T-cell (primary cell): ENCODE measurements at places on chromosomes 16 and 17. TPM values are rescaled to one million over a fixed set of nuclear protein-coding genes. Genes with fewer than 3 reads are reported as not detected.

- no peaks in the 10 kb centered on the region for H3K4me1 ChIP-seq
- H3K27ac ChIP-seq, result no peak overlapping the region
- no peaks in the 10 kb centered on the region for H3K27me3 ChIP-seq
- no peaks in the 10 kb centered on the region for H3K36me3 ChIP-seq
- H3K4me3 ChIP-seq, result no peak overlapping the region
- no peak for DNase-seq
These were observed 389.5 kb downstream of the SLC39A11 start for GRCh38 chr17:72702998-72703397.

- DNase-seq, result no peak
- no peak overlapping the region for H3K4me3 ChIP-seq
These were observed 236.0 kb downstream of the IRF8 start for GRCh38 chr16:86134802-86135461.

GRCh38 chr17:82384051-82384729 lies 12.6 kb downstream of the UTS2R start:
- H3K27ac ChIP-seq, result no peak overlapping the region
- DNase-seq, result no peak
- H3K4me3 ChIP-seq, result no peak overlapping the region
- no peaks in the 10 kb centered on the region for H3K36me3 ChIP-seq

GRCh38 chr16:71357681-71358080 lies 842 bp upstream of the CALB2 start:
- no peaks in the 10 kb centered on the region for H3K36me3 ChIP-seq
- DNase-seq, result no peak
- no peak overlapping the region for H3K4me3 ChIP-seq
- H3K27ac ChIP-seq, result no peak overlapping the region

The SSH2 gene
- 81.1 TPM for total RNA-seq
